ENCODE measurements at places on chromosomes 3 and 15.

GRCh38 chr3:13053420-13053819 is 19.8 kb downstream of the IQSEC1 start:
- DNase-seq, result no peak

DNA sequence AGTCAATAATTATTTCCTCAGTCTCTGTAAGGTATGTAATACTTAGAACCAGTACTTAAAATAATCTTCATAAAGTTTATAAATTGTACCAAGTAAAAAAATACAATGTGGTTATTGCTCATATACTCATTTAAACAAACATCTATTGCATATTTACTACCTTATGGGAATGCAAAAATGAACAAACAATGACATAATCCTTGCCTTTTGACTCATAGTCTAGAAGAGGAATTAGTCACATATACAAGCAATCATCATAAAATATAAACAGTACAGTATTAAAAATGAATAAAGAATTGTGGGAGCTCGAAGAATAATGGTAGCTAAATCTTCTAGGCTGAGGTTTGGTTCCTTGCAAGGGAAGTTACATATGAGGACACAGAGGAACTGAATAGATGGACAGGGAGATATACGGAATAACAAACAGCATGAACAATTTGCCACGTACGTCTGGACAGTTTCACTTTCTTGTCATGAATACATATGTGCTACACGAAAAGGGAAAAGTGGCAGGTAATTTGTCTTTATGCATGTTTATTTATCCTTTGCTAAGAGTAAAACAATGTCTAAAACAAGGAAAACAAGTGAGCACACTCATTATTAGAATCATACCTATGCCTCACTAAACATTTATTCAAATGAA is 17.2 kb downstream of the IMPG2 start:
- no peak for DNase-seq

GRCh38 chr15:76193934-76194333 is 117.3 kb downstream of the ETFA start:
- DNase-seq, result no peak

DNA sequence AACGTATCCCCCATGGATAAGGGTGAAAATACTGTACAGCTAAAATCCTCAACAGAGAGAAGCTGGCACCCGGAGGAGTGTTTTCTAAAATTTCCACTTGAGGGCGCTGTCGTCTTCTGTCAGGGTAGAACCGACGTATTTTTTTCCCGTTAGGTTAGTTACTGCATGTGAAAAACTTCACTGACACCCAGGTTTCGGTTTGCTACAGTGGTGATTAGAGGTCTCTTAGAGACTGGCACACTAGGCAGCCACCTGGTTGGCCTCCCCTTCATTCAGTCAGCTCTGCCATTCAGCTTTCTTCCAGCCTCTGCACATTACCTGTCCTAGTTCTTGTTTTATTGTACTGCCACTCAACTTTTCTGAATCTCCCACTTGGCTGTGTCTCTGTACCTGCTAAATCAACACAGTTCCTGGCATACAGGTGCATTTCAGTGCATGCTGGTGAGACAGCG is 18.4 kb downstream of the CCK start:
- DNase-seq, result peak; percentile 81

- no peak for DNase-seq
Measured at GRCh38 chr15:68939501-68939900, 9.2 kb downstream of the SPESP1 start.

DNA sequence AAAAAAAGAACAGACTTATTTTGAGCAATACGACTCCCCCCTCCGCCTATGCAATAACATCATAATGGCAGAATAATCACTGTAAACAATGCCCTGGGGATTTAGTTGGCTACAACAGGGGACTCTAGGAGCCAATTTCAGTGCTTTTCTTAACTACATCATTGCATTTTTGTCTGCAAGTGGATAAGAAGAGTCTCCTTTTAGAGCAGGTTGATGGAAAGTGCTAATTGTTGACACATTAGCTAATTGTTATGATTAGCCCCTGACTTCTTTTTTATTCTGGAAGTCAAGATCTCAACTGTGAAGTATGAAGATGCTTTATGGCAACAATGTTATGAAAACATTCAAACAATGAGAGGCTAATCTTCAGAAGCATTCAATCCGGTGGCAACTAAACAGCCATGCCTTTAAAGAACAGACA is 121.2 kb downstream of the MECOM start:
- DNase-seq, result no peak

DNA sequence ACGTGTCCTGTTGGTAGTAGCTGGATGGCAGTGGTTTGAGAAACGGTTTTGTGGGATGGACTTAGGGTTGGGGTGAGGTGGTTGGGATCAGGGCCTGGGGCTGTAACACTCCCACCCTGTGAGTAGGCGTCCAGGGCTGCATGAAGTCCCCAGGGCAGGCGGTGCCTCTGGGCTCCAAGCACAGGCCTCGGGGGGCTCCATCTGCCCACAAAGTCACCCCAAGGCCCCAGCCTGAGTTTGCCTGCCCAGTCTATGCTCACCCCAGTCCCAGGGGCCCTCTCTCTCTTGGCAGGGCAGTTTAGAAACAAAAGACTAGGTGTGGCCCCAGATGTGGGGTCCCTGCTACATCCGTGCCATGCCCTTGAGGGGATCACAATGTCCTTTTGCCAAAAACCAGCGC is 86.9 kb upstream of the PRR23E start:
- no peak for DNase-seq

- no peak for DNase-seq
Measured at GRCh38 chr3:101193957-101194356, 126.4 kb downstream of the IMPG2 start.

GRCh38 chr3:160618878-160619277 is 53.5 kb upstream of the KPNA4 start:
- DNase-seq, result no peak

GRCh38 chr15:77015646-77016320 is 20.9 kb downstream of the PSTPIP1 start:
- DNase-seq, result peak; percentile 34

GRCh38 chr3:115095236-115095635 is 51.9 kb downstream of the ZBTB20 start:
- DNase-seq, result no peak

DNA sequence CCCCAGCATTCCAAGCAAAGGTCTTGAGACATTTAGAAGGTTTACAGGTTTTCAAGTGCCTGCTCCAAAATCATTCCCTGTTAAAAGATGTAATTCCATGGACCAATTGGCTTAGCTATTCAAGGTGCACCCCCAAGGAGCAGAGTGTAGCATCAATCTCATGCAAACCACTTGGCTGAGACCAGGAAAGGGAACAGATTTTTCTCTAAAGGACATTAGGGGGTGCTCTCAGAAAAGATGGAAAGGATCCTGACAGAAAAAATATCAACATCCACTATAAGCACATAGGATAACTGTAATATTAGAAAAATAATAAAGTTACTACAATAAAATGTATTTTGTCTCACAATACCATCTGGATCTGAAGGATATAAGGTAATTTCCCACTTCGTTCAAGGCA is 328.0 kb upstream of the CDIN1 start:
- no peak for DNase-seq

DNA sequence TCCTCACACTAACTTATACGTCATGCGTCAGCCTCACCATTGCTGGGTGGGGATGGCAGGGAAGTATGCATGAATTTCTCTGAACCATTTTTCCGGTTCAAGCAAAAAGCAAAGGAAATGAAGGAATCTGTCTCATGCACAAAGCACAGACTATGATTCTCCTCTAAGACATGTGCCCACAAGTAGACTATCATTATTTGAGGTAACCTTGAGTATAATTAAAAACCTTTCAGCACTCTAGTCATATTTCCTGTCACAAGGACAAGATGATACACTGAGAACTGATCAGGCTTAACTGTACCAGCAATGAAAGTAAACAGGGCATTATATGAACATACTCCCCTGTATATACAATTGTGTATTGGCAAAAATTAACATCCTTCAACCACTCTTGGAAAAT is 56.7 kb upstream of the TSC22D2 start:
- no peak for DNase-seq

GRCh38 chr15:29825227-29825626 is 3.0 kb upstream of the TJP1 start:
- DNase-seq, result peak; percentile 70

DNA sequence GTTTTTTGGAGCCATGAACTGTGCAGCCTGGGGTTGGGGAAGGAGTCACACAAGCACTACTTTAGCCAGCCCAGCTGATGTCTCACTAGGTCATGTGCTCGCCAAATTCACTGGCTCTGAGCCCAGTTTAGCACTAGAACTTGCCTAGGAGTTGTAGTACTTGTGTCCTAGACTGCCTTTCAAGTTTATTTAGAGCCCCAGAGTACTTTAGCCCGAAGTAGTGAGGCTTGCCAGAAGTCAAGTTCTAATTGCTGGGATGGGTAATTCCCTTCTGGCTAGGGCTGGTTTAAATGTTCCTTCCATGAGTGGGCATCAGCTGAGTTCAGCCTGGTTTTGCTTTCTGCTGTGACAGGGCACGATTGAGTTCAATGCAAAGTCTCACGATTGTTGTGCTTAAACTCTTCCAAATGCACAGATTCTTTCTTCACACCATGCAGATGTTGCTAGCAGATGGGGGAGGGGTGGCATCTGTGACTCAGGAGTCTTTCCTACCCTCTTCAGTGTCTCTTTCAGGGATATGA is 228.2 kb upstream of the ZPLD1 start:
- no peak for DNase-seq

DNA sequence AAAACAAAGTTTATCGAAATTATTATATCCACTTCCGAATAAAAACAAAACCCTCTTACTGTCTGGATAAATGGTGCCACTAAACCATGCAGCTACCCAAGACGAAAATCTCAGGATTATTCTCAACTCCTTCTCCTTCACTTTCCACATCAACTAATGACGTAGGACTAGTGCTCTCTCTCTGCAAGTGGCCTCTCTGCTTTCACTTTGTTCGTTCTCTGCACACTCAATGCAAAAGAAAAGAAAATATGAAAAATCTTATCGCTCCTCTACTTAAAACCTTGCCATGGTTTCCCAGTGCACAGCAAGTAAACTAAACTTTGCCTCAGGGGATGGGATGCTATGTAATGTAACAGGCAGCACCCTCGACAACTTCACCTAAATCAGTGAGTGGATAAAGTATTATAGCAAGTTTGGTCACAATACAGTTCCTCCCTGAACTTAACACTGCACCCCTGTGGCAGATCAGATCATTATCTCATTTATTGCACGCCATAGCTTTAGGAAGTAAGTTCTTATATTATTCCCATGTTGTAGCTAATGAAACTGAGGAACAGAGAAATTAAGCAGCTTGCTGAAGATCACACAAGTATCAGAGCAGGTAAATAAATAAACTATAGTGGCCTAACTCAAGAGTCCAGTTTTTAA is 262.7 kb upstream of the GADL1 start:
- no peak for DNase-seq

GRCh38 chr15:45704329-45705249 is 69.8 kb downstream of the SQOR start:
- no peak for DNase-seq

GRCh38 chr3:142884531-142884930 is 4.4 kb downstream of the PCOLCE2 start:
- DNase-seq, result no peak

- DNase-seq, result no peak
Measured at GRCh38 chr3:65751123-65751700, 287.5 kb downstream of the MAGI1 start.

GRCh38 chr15:69686626-69687025 is 234.0 kb downstream of the RPLP1 start:
- no peak for DNase-seq

- no peak for DNase-seq
Measured at GRCh38 chr15:60563539-60564404, 84.8 kb upstream of the ICE2 start.

DNA sequence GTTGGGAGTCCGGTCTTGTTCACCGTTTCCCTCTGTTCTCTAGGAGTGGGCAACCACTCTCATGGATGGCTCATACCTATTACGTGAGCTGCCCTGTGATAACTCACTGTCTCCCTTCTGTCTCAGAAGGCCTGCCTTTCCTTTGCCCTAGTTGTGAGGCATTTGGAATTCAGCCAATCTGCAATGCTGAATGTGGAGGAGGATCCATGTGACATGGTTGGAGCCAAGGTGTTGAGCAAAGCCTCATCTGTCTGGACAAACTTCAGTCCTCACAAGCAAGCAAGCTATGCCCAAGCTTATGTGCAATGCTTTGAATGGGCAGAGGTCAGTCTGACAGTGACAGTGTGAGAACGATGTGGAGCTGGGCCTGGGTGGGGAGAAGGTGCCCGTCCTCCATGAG is 37.8 kb upstream of the ATP10A start:
- DNase-seq, result no peak

- no peak for DNase-seq
Measured at GRCh38 chr15:100863075-100863795, 16.4 kb upstream of the ALDH1A3 start.

- DNase-seq, result peak; percentile 55
Measured at GRCh38 chr3:4722103-4722502, 229.0 kb downstream of the ITPR1 start.

DNA sequence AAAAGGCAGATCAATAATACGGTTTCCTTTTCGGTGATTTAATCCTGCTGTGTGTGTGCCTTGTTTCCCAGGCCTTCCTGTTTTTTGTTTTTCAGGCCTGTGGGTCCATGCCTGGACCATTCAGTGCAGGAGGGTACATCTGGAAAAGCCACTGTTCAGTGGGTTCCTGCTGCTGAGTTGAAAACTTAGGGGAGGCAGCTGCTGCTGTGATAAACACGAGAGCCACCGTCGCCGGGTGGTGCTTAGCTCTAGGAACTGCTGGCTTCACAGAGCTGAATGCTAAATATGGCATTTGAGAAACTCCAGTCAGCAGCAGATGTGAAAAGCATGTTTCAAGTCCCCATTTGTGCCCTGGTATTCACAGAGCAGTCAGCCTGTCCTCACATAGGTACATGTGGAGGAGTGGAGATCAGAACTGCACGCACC is 44.0 kb downstream of the SYNM start:
- DNase-seq, result no peak

GRCh38 chr15:68415501-68416157 is 16.3 kb downstream of the ITGA11 start:
- no peak for DNase-seq

DNA sequence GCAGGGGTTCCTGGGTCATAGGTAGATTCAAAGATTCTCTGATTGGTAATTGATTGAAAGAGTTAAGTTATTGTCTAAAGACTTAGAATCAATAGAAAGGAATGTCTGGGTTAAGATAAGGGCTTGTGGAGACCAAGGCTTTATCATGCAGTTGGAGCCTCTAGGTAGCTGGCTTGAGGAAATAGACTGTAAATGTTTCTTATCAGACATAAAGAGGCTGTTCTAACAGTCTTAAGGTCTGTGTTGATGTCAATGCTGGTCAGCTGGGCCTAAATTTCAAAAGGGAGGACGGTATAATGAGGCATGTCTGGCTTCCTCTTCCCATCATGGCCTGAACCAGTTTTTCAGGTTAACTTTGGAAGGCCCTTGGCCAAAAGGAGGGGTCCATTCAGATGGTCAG is 48.9 kb downstream of the GASK1A start:
- DNase-seq, result no peak

GRCh38 chr3:156811089-156811862 is 14.9 kb upstream of the LEKR1 start:
- DNase-seq, result no peak

DNA sequence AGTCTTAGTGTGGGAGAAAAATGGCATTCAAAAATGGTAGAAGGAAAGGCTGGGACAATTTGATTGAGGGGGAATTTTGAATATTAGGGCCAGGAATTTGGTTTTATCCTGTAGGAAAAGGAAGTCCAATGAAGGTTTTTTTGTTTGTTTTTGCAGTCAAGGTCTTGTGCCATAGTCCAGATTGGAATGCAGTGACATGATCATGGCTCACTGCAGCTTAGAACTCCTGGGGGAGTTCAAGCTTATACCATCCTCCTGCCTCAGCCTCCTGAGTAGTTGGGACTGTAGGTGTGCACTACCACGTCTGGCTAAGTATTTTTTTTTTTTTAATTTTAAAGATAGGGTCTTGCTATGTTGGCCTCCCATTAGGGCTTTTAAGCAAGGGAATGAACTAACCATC is 2.6 kb upstream of the SLC6A11 start:
- DNase-seq, result no peak
